H54 (cell line): ENCODE measurements at places on chromosomes 6 and 20.

GRCh38 chr6:33412140-33413009, 1.6 kb downstream of the PHF1 start:
- no peak for DNase-seq

DNA sequence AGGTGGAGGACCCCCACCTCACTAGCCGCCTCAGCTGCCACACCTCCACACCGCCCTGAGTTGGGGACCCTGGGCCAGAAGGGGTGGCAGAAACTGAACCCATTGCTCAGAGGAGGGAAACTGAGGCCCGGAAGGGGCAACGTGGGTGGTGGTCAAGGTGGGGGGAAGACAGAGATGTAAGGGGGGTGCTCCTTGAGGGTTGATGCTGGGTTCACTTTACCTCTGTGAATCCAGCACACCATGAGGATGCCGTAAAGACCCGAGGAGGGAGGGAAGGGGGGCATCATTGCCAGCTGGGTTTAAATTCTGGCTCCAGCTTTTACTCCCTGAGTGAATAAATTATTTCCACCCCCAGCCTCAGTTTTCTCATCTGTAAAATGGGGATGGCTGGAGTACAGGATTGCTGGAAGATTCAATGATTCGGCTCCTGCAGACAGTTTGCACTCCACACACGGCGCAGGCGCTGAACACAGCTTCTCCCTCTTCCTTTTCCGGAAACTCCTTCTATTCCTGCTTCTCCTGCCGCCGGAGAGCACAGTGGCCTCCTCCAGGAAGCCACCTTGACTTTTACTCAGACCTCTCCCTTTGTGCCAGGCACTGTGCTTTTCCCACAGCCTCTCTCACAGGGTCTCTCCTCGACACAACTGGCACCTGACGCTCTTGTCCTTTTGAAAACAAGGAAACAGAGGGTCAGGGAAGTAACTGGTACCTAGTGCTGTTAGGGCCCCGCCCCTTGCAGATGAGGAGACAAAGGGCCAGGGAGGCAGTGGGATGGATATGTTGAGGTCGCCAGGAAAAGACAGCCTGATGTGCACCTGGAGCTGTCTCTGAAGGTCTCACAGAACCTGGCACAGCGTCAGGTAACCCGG, 59.4 kb downstream of the UBE2V1 start:
- DNase-seq, result no peak

DNA sequence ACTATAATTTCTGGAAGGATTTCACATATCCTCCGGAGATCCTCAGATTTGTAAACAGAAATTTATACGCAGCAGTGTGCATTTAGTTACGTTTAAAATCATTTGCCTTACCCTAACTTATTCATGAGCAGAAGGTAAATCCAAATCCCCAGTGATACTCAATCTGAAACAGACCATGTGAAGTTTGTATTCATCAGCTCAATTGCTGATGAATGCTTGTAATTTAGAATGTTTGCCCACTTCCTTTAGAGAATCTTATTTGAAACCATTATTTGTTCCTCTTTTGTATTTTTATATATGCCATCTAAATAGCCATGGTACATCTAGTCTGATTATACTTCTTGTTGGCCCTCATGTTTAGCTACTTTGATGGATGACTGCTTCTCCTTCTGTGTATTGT, 15.4 kb downstream of the TAAR1 start:
- no peak for DNase-seq

DNA sequence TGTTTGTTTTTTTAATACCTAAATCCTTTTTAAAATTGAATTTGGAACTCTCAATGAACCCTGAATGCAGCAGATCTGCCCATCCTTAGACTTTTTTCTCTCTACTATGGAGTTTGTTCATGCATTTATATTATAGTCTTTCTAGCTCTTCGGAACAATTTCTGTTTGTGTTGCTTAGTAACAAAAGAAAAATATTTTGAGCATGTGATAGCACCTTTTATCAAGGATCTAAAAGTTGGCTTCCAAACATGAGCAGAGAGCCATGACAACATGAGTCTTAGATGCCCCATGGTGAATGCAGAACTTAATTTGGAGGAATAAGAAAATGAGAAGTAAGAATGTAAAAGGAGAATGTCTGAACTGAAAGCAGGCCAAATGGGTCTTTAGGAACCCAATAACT, 133.7 kb downstream of the EDN1 start:
- DNase-seq, result no peak

DNA sequence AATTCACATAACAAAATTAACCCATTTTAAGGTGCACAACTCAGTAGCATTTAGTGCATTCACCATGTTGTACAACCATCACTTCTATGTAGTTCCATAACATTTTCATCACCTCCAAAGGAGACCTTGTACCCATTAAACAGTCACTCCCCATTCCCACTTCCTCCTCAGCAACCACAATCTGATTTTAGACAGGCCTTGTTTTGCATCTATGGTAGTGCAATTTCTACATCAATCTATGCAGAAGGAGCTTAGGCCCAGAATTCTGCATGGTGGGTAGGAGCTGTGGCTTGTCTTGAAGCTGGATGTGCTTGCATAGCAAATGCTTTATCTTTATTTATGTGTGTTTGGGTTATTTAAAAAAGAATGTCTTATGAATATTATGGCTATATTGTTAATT, 13.5 kb upstream of the HLA-DQA1 start:
- no peak for DNase-seq

GRCh38 chr6:144139817-144140216, 10.5 kb upstream of the STX11 start:
- DNase-seq, result no peak

DNA sequence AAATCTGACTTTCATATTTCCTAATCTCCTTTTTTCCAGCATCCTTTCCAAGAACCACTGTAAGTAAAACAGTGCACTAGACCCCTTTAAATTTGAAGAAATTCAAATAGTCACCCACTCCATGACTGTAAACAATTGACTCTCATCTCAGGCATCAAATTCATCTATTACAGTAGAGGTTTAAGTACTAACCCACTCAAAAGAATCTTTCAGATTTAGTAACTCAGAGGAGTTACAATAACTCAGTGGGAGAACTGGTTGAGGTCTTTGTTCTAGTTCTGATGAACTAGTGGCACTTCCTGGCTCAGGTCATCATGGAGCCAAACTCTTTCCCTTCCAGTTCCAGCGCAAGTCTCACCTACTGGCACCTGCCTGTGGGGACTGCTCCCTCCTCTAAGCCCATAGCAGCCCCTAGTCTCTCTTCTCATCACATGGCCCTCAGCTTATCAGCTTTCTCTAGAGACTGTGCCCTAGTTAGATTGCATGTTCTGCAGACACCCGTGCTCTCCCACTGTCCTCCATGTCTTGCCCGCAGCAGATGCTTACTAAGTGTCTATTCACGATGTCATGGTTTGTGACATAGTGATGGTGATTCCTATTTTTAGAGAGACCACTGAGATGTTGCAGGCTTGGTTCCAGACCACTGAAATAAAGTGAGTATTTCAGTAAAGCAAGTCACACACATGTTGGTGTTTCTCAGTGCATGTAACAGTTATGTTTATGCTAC, 196.2 kb downstream of the TBC1D7 start:
- DNase-seq, result no peak

DNA sequence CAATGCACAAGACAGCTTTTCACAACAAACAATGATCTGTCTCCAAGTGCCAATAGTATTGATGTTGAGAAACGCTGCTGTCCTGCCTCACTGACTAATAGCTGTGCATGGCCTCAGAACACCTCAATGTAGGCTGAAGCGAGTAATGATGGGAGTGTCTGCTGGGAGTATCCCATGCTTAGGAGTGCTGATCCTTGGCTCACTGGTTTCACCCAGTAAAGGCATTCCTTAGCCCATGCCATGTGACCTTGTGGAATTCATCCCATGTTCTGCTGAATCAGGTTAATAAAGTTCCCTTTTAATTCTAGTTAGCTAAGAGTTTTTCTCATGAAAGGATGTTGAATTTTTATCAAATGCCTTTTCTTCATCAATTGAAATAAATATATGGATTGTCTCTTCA, 3.8 kb upstream of the WFDC12 start:
- no peak for DNase-seq
